Fibroblast of skin of left quadriceps (primary cell): ENCODE measurements at places on chromosomes 13 and 19.

GRCh38 chr19:47779524-47780214 is 1.2 kb downstream of the SELENOW start:
- DNase-seq: no peak

GRCh38 chr19:14818588-14818987 is 16.4 kb downstream of the OR7A5 start:
- no peak for DNase-seq

- no peak for DNase-seq
These were observed 422.3 kb downstream of the SPRY2 start for GRCh38 chr13:79918620-79919019.

GRCh38 chr19:9324584-9324962 is 594 bp downstream of the ZNF559 start:
- no peak for DNase-seq

- DNase-seq: no peak
These were observed 47.3 kb downstream of the LATS2 start for GRCh38 chr13:21014139-21014501.

DNA sequence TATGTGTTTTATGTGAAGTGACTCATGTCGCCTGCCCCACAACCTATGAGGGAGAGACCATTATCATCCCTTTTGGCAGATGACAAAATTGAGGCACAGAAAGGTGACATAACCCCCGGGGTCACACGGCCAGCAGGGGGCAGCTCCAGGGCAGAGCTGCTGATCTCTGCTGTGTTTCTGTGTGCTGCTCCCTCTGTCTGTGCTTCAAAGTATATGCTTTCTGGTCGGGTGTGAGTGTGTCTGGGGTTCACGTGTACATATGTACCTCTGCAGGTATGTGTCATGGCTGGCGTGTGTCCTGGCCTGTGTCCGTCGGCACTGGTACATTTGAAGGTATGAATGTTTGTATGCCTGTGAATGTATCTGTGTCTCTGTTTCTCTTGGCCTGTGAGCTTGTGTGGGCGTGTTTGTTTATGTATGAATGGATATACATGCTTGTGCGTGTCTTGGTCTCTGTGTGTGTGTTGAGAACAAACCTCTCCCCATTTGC is 7.1 kb downstream of the LIPE start:
- no peak for DNase-seq

DNA sequence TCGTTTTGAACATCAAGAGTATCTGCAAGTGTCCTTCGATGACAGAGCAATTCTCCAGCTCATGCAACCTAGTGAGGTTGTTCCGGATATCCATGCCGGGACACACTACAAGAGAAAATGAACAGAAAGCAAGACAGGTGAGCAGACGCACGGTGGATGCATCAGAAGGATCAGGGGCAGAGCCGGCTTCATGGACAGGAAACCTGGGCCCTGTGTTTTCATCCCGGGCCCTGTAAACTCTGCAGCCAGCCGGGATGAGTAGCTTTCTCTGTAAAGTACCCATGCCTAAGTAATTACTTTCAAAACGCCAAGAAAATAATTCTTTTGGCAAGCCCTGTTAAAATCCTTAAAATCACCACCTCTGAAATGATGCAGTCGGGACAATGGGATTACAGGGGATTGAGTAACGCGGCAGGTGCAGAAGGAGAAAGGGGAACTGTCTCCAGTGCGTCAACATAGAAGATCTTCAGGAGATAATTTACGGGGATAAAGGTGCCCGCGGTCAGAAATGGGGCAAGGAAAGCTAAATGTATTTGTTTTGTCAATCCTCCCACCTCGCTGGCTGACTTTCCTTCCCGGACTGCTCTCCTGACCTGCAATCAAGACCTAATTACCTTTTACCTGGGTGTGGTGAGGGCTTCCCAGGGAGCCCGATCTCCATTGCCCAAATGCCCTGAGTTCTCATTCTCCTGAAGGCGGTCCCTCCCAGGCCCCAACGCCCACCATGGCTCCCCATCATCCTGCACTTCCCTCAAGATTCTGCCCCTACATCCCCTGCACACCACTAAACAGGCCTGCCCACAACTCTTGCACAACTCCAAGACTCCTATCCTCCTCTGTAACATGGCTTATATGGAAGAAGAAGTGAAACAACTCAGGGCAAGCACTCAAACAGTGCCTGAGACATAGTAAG is 26.2 kb downstream of the INSR start:
- no peak for DNase-seq

GRCh38 chr13:21478881-21479808 is 20.0 kb upstream of the ZDHHC20 start:
- DNase-seq: peak; percentile 64

DNA sequence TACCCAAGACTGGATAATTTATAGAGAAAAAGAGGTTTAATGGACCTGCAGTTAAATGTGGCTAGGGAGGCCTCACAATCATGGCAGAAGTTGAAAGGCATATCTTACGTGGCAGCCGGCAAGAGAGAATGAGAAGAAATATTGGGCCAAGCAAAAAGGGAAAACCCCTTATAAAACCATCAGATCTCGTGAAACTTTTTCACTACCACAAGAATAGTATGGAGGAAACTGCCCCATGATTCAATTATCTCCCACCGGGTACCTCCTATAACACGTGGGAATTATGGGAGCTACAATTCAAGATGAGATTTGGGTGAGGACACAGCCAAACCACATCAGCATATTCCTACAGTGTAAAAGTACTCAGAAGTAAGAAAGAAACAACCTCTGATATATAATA is 4.7 kb upstream of the KBTBD7 start:
- DNase-seq: no peak

GRCh38 chr19:38673030-38673429 is 25.6 kb downstream of the ACTN4 start:
- DNase-seq: no peak

DNA sequence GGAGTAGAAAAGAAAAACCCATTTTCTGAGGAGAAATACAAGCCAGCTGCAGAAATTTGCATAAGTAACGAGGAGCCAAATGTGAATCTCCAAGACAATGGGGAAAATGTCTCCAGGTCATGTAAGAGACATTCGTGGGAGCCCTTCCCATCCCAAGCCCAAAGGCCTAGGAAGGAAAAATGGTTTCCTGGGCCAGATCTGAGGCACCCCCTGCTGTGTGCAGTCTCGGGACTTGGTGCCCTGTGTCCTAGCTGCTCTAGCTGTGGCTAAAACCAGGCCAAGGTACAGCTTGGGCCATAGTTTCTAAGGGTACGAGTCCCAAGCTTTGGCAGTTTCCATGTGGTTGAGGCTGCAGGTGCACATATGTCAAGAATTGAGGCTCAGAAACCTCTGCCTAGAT is 444.9 kb downstream of the PCDH20 start:
- DNase-seq: no peak

GRCh38 chr13:71477735-71478134 is 389.3 kb downstream of the DACH1 start:
- DNase-seq: no peak

DNA sequence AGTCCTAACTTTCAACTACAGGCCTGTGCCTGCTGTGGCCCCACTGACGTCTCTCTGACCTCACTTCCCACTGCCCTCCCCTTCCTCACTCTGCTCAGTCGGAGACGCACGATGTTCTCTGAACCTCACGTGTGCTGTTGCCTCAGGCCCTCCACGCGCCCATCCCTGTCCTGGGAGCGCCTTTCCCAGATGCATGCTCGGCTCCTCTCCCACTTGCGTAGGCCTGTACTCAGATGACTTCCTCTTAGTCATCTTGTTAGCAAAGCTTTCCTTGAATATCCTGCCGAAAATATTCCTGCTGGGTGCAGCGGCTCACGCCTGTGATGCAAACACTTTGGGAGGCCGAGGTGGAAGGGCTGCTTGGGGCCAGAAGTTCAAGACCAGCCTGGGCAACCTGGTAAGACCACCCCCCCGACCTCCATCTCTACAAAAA is 9.3 kb upstream of the SYT5 start:
- DNase-seq: peak; percentile 59

GRCh38 chr19:50694815-50695145 is 24.8 kb downstream of the SHANK1 start:
- no peak for DNase-seq

GRCh38 chr13:48249018-48249417 is 16.0 kb downstream of the ITM2B start:
- DNase-seq: no peak

GRCh38 chr19:4189641-4190040 is 7.2 kb downstream of the ANKRD24 start:
- DNase-seq: no peak

DNA sequence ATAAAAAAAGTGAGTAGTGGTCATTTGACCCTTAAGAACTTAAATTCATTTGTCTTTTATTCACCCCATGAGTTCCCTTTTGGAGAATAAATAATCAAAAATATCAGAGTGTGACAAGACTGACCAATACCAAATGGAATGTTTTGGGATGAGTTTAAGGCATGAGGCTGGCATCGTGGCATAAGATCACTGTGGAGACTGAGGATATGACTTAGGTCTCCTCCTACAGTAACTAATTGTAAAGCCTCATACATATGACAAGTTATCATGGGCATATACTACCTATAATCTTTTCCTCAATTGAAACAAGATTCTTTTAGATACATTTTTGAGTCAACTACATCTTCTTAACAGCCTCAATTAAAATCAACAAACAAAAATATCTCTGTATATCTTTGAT is 782.0 kb downstream of the SLITRK1 start:
- DNase-seq: no peak

- DNase-seq: no peak
These were observed 201.4 kb downstream of the DIAPH3 start for GRCh38 chr13:59962343-59962742.

GRCh38 chr13:39956036-39956435 is 300.6 kb downstream of the COG6 start:
- DNase-seq: no peak

GRCh38 chr13:21344662-21345176 is 114.4 kb downstream of the ZDHHC20 start:
- no peak for DNase-seq

- no peak for DNase-seq
These were observed 1551.3 kb upstream of the MIR17HG start for GRCh38 chr13:89796196-89796595.

DNA sequence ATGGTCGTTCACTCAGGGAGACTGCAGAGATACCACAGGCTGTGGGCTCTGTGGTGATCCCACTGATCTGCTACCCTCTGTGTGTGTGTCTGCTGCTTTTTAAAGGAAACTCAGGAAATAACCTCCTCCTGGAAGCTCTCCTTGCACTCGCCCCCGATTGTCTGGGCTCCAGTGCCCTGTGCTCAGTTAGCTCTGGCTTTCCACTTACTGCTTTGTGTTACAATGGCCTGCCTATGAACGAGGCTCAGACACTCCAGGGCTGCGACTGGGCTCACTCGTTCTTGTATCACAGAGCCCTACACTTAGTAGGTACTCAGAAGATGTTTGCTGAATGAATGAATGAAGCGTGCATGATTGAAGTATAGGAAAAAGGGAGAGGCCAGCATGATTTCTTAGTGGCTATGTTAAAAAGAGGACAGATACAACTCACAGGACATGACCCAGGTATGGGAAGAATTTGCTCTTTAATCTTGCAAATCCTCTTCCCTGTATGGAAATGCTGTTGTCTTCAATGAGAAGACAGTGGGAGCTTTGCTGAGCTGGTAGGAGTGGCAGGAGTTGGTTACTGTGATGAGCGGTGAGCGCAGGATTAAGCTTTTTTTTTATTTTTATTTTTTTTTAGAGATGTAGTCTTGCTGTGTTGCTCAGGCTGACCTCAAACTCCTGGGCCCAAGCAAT is 26.4 kb downstream of the B3GLCT start:
- no peak for DNase-seq

DNA sequence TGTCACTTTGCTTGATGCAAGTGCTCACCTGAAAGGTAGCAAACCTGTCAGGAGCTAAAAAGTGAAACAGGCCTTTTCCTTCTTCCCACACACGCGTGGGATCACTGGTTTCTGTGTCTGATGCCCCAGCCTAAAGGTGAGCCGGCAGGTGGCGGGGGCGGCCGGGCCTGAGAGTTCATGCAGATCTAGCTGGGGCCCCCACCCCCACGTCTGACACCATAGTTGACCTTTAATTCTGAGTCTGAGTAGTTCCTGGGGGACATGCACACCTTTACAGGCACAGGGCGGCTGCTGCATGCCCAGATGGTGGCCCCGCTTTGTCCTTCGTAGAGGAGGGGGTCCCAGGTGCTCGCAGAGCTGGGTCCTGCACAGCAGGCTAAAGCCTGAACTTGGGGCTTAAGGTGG is 345.3 kb downstream of the TEX29 start:
- DNase-seq: no peak
